ENCODE measurements at places on chromosomes 16 and 17.

GRCh38 chr17:74454197-74455024 is 12.0 kb upstream of the CD300A start:
- peak; percentile 86 for DNase-seq

- DNase-seq, result peak; percentile 73
Measured at GRCh38 chr17:12637015-12637414, 28.7 kb upstream of the MYOCD start.

DNA sequence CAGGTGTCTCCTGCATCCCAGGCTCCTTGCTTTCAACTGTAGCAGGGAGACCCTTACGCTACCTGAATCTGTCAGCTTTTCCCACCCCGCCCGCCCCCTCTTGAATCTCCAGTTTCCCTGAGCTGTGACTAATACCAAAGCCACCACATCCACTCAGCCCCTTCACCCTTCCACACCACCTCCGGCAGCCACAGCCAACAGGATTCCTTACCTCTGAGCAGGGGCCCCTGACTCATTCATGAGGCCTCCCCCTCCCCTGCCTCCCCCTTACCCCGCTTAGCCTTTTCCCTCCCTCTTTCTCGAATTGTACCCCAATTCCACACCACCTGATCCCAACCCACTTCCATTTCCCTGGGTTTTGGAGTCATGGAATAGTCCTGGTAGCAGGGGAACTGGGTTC is 2.3 kb downstream of the STX1B start:
- no peak for DNase-seq

DNA sequence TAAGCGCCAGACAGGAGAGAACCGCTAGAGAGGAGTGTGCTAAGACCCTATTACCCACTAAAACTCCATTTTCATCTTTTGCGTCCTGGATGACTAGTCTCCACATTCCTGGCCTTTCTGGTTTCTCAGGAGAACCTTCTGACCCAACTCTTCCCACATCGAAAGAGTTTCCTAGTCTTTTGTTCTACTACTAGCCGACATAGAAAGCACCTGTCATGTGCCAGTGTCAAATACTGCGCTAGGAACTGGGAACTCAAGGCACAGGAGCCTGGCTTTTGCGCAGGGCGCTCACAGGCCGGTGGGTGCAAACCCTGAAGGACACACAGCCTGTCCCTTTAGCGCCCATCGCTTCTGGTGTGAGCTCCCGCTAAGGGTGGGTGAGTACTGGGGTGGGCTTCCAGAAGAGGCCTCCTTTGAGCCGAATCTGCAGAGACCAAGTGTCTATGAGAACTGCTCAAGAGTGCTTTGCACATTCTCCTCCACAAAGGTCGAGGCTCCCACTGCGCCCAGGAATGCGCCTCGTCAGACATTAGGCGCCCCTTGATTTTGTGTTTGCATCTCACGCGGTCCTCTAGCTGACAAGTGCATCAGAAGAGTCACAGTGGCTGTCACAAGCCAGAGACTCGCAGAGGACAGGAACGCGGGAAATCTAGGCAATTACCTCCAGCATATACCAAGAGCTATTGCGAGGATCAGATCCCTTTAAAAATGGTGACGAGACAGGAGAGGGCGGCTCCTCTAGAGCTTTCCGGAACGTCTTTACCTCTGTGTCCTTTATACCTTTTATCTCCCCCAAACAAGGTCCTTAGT is 2.0 kb upstream of the PSMB3 start:
- DNase-seq, result peak; percentile 54

- DNase-seq, result peak; percentile 48
Measured at GRCh38 chr17:55830699-55831471, 80.0 kb downstream of the PCTP start.

GRCh38 chr17:78645421-78646295 is 68.5 kb upstream of the DNAH17 start:
- DNase-seq, result no peak

- DNase-seq, result no peak
Measured at GRCh38 chr17:75561927-75562603, 25.5 kb upstream of the MYO15B start.

GRCh38 chr17:50952013-50952412 is 85.9 kb upstream of the TOB1 start:
- DNase-seq, result no peak

DNA sequence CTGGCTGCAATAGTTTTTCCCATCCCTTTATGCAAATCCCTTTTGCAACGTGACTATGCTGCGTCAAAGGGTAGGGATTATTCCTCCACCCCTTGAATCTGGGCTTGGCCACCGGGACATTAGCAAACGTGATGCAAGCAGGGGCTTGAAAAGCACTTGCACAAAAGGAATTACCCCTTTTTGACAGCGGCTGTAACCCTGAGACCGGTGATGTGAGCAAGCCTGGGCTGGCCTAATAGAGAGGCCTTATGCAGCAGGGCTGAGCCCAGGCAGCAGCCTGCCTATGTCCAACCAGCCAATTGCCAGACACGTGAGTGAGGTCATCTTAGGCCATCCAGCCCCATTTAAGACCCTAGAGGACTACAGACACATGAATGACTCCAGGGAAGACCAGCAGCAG is 30.4 kb upstream of the PAFAH1B1 start:
- DNase-seq, result no peak
